NCI-H510A treated with DMSO at 0.1 percent for 48 hours (cell line): ENCODE measurements at places on chromosomes 2 and 18.

- DNase-seq = no peak
Observed at GRCh38 chr2:156322051-156322685, 10.4 kb downstream of the NR4A2 start.

DNA sequence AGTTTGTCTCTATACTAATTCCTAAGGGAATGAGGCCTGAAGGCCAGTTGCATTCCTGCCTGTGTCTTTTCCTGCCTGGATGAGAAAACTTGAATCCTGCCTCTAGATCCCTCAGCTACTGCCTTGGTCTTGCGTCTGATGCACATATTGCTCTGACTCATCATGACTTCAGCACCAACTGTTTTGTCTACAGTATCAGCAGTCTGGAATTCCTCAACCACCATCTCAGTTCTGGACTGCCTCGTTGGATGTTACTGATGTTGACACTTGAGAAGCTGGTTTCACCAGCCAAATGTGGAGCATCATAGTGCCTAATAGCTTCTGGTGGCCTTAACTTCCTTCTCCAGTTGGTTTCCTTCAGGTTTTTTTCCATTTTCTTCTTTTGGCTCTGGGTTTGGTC lies 211.0 kb downstream of the CTNNA2 start:
- DNase-seq = no peak

GRCh38 chr18:11425211-11425610 lies 184.2 kb upstream of the SLC35G4 start:
- DNase-seq = no peak

DNA sequence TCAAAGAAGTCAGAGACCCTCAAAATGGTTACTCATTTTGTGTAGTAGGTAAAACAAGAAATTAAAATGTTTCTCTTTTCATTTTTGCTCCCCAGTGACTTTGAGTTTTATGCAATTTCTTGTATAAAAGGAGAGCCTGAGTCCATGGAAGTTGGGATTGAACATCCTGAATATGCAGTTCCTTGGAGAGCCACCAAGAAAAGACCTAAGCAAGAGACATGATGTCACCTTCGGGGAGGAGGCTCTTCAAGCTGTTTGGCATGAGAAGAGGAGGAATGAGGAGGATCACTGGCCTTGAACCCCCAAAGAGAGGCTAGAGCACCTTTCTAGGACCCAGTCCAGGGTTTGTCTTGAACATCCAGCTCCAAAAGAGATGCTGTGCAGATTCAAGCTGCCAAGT lies 83.5 kb upstream of the STPG4 start:
- DNase-seq = no peak

- no peak for DNase-seq
Observed at GRCh38 chr2:240930631-240931318, 24.6 kb downstream of the CROCC2 start.

GRCh38 chr2:7992612-7993602 lies 688.9 kb upstream of the ID2 start:
- peak; percentile 54 for DNase-seq

DNA sequence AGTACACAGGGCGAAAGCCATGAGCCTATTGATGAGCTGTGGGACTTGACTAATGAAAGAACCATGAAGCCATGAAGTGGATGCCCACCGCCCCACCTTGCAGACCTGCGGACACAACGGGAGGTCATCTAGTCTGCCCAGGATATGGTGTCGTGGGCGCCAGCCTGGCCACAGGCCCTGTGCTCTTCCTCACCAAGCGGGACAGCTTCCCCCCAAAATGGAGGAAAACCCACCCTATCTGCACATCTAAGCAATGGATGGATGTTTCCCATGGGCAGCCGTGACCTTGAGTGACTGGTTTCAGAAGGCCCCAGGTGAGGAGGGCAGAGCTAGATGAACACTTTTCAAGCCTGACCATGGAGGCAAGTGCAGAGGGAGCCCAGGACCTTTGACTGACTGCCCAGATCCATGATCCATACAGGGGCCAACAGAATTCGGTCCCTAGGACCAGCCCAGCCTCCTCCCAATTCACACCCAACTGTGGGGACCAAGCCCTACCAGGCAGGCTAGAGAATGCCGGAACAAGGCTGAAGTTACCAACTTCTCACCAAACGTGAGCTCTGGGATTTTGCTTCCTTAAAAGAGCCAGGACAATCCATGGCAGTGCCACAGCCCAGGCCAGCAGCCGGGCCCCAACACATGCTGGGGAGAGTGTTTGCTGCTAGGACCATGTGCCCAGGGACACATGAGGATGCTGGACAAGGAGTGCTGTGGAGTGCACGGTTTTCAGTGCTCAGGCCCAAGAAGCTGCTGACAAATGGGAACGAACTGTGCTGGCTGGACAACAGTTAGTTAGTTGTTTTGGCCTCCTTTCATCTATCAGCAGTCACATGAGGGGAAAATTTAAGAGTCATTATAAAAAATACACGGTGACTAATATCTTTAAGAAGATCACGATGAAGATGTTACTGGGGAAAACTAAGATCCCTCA lies 249.4 kb downstream of the HDAC4 start:
- DNase-seq = no peak
